Suprapubic skin (tissue), 4 donors: ENCODE measurements at places on chromosomes 3 and 15. TPM values are rescaled to one million over a fixed set of nuclear protein-coding genes. Genes with fewer than 3 reads are reported as not detected.

DNA sequence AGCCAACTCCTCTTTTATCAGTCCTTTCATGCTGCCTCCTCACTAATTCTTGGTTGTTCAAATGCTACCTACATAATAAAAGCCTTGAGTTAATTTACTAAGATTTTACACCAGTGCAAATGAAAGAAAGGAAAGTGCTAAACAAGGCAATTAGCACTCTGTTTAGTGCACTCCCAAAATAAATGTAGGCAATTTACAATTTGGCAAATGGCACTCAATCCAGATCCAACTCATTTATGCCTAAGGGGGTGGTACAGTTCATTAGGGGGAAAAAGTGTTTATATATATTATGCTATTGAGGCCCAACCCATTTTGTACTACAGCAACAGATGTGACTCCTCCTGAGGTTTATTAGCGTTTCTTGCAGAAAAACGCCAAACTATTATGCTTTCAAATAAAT is 370.1 kb downstream of the NR2F2 start:
- no peak for DNase-seq
- H3K27ac ChIP-seq = no peak overlapping the region
- no peak overlapping the region for H3K4me3 ChIP-seq
- H3K4me1 ChIP-seq = no peaks in the 10 kb centered on the region
- H3K36me3 ChIP-seq = no peaks in the 10 kb centered on the region

DNA sequence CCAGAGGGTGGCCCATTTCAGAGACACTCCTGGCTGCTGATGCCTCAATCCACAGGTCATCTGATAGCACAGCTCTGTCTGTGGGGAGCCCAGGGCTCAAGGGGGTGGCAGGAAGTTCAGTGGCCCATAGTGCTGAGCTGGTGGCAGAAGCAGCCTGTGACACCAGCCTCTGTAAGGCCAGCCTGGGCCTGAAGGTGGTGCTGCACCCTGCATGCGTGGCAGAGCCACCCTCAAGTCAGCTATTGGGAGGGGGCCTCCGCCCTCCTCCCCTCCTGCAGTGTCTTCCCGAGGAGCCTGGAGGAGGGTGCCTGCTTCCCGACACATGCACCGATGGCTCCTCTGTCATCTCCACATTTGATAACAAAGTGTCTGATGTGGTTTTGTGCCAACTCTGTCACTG is 3.0 kb downstream of the PLA1A start:
- H3K36me3 ChIP-seq = no peaks in the 10 kb centered on the region
- no peak overlapping the region for H3K4me3 ChIP-seq
- no peak overlapping the region for H3K27ac ChIP-seq
- H3K4me1 ChIP-seq = no peaks in the 10 kb centered on the region
- no peak for DNase-seq
- H3K27me3 ChIP-seq = no peaks in the 10 kb centered on the region

GRCh38 chr3:127443581-127444375 is 146.8 kb downstream of the TPRA1 start:
- H3K36me3 ChIP-seq = no peaks in the 10 kb centered on the region
- H3K27ac ChIP-seq = no peak overlapping the region
- H3K4me1 ChIP-seq = peaks cover 7% of the 10 kb centered on the region
- H3K27me3 ChIP-seq = peaks cover 4% of the 10 kb centered on the region
- H3K4me3 ChIP-seq = no peak overlapping the region

DNA sequence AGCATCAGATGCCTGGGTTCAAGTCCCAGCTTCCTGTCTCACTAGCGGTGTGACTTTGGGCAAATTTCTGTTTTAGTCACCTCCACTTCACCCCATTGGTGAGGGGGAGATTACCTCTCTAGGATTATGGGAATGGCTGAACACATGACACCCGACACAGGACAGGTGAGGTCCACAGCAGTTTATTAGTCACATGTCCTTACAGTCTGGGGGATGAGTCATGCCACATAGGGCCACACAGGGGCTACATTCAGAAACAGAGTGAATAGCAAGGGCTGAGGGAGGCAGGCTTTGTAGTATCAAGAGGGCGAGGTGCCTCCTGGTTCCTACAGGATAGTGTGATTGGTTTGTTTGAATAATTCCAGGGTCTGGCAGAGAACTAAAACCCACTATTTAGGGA is 15.2 kb upstream of the ITGA11 start:
- H3K4me3 ChIP-seq = no peak overlapping the region
- DNase-seq = no peak
- no peak overlapping the region for H3K27ac ChIP-seq
- peaks cover 17% of the 10 kb centered on the region for H3K27me3 ChIP-seq

DNA sequence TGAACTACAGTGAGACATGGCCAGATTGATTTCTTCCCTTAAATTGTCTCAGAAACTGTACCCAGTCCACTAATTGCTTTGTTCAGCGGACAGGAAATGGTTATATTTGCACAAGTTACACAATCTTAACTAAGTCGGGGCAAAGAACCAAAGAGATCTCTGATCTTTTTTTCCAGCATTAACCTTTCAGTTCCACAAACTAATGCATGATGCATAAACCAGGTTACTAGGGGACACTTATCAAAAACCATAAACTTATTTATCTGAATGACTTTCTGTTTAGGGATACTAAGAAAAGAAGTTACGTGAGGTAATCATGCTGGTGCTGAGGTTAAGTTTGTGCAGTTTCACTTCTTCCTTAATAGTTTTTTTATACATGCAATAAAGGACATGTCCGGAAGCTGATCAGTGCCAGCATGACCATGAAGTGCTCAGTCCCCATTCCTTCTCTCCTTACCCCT is 22.4 kb downstream of the FNDC3B start:
- no peaks in the 10 kb centered on the region for H3K36me3 ChIP-seq
- H3K4me1 ChIP-seq = peaks cover 42% of the 10 kb centered on the region

ALPK3 gene
- total RNA-seq = 1.4 TPM

NTRK3 gene
- 7.2 TPM for total RNA-seq

SLC22A13 gene
- total RNA-seq = 0.21 TPM

ARPP19 gene
- 96.5 TPM for total RNA-seq
